ENCODE measurements at places on chromosomes 2 and 18.

- DNase-seq: no peak
These were observed 86.1 kb downstream of the SLC4A10 start for GRCh38 chr2:161710131-161710915.

DNA sequence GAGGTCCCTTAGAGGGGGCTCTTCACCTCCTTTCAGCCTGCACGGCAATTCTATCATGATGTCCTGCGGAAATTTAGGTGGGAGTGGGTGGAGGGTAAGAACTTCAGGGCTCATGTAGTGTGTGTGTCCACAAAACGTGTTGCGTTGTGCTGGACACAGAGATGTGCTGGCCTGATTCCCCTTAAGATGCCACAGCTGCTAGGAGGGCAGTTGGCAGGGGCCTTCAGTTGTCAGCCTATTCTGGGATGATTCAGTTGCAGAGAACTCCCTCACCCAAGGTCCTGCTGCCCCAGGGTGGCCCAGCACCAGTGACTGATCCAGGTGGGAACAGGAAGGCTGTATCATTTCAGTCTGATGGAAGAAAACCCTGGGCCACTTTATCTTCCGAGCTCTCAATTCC lies 1.0 kb upstream of the HJURP start:
- no peak for DNase-seq

GRCh38 chr18:55248495-55248894 lies 289.2 kb upstream of the CCDC68 start:
- DNase-seq: no peak

- DNase-seq: no peak
These were observed 369.6 kb downstream of the NCKAP5 start for GRCh38 chr2:133198678-133199077.

DNA sequence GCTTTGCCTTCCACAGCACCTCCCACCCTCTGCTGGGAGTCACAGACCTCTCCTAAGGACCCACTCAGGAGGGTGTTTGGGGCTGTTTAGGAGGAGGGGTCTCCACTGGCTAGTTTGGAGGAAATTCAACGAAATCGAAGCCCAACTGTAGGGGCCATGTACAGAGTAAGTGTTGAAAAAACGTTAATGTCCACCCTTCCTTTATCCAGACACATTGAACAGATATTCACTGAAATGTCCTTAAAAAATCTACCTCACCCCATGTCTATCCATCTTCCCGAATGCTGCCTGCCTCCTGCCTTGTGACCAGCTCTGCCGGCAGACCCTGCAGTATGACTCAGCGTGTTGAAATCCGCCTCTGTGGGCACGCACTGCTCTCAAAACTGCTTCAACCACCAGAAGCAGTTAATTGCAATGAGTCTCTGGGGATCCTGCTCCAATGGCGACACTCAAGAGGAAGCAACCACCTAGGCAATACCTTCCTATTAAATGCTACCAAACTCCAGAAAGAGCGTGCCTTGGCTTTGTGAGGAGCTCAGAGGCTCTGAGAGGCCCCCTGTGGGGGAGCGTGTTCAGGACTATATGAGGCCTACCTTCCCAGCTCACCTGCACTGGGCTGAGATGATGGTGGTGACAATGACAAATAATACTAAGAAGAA lies 61.4 kb upstream of the RTN4 start:
- DNase-seq: no peak

GRCh38 chr2:203583701-203584100 lies 48.6 kb upstream of the RAPH1 start:
- DNase-seq: no peak

DNA sequence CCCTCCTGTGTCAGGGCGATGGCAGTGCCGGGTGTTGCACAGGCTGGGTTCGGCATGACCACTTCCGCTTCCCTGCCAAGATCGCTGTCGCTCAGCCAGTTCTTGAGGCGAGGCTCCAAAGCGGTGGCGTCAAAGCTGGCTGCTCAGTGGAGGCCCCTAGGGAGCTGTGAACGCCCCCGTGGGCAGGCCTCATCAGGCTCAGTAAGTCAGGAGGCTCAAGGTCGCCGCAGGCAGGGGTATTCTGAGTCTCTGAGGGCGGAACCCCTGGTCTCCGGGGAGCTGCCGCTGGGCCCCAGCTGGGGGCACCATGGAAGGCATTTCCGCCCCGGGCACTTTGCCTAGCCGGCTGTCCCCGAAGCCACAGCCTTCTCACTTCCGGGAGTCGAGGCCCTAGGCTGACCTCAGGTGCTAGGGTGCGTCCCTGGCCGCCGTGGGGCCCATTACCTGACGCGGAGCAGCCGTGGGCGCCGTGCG lies 210.4 kb downstream of the SOCS6 start:
- DNase-seq: no peak

GRCh38 chr2:190583507-190584337 lies 49.2 kb upstream of the NEMP2 start:
- no peak for DNase-seq

- no peak for DNase-seq
These were observed at the start of gene GKN1 for GRCh38 chr2:68974251-68974650. TSS of gene GKN1 (plus strand) at chr2:68974636. CDS start at chr2:68974678, 42 bp downstream.

GRCh38 chr2:120303177-120303576 lies 42.8 kb upstream of the INHBB start:
- DNase-seq: no peak

DNA sequence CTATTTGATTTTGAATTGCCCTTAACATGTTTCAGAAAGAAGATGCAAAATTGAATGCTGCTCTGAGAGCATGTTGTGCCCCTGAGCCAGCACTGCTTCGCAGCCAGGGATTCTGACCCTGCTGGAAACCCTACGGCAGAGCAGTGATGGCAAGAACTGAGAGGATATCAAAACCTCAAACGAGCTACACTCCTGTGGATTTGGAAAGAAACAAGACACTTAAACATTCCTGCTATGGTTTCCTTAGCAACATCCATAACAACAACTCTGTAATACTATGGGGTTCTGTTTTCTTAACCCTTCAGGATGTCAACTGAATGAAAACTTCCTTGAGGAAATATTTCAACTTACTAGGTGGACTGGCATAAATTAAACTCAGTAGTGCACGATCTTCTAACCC lies 649.1 kb downstream of the NYAP2 start:
- no peak for DNase-seq

DNA sequence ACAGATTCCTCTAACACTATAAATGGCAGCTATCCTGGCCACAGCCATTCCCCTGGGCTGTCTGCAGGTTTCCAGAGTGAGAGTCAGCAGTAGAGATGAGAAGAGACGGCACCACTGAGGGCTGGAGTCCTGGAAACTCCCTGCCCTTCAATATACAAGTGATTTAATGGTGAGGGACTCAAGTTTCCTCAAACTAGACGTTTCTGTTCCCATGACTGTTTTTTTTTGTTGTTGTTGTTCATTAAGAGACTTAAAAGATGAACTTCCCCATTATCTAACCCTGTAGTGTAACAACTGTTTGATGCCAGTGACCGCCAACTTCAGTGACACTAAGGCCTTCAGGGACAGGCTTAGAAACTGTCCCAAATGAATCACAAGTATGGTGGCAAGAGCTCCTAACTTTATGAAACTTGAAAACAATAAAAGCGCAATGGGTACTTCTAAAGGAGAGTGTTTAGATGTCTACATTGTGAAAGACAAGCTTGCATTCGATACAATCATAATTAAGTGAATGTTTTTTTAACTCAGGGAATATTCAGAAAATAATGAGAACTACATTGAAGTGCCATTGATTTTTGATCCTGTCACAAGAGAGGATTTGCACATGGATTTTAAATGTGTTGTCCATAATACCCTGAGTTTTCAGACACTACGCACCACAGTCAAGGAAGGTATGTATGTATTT lies 34.0 kb downstream of the IL1R2 start:
- no peak for DNase-seq

GRCh38 chr2:26492749-26493515 lies 15.0 kb upstream of the OTOF start:
- DNase-seq: no peak

GRCh38 chr2:202237787-202238233 lies 587 bp downstream of the SUMO1 start:
- peak; percentile 2 for DNase-seq

DNA sequence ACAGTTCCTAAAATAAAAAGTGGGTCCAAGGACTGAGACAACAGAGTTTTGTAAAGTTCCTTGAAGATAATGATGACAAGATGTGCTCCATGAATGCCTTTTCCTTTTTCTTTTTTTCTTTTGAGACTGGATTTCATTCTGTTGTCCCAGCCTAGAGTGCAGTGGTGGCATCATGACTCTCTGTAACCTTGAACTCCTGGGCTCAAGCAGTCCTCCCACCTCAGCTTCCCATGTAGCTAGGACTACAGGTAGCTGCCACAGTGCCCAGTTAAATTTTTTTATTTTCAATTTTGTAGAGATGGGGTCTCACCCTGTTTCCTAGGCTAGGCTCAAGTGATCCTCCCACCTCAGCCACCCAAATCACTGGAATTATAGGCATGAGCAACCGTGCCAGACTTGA lies 16.1 kb upstream of the TTC27 start:
- DNase-seq: no peak

DNA sequence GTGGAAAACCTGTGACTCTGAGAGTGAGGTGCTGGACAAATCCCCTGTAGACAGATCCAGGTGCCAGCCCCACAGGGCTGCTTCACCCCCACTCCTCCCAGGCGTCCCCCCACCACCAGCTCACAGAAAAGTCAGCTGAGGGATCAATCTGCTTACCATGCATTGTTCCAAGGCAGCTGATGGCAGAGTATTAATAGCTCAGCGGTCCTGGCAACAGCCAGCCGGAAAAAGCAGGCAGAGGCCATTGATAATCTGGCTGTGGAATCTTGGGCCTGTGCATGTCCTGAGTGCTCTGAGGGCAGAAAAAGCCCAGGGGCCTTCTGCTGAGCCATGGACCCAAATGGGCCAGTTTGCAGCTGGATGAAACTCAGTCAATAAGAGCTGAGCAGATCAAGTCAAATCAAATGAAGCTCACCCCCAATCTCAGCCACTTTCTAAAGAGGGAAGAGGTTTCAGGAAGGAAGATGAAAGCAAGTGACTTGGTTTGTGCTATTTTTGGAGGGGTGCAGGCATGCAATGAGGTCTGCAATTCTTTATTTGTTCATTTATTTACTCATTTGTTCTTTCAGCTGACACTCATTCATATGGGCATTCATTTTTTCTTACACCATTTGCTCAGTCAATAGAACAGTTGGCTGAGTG lies 63.4 kb downstream of the GYPC start:
- DNase-seq: no peak

GRCh38 chr2:170567429-170567828 lies 147.7 kb upstream of the SP5 start:
- no peak for DNase-seq

GRCh38 chr2:143347901-143348414 lies 218.7 kb downstream of the ARHGAP15 start:
- DNase-seq: no peak

DNA sequence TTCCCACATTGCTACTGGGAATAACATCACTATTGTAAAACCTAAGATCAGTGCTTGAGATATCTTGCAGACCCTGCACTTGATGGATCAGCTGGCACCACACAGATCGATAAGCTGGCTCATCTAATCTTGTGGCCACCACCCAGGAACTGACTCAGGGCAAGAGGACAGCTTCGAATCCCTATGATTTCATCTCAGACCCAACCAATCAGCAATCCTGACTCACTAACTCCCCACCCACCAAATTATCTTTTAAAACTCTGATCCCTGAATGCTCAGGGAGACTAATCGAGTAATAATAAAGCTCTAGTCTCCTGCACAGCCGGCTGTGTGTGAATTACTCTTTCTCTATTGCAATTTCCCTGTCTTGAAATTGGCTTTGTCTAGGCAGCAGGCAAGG lies 11.3 kb upstream of the TEX44 start:
- DNase-seq: no peak

GRCh38 chr2:217794133-217794986 lies 208.4 kb downstream of the TNS1 start:
- no peak for DNase-seq

DNA sequence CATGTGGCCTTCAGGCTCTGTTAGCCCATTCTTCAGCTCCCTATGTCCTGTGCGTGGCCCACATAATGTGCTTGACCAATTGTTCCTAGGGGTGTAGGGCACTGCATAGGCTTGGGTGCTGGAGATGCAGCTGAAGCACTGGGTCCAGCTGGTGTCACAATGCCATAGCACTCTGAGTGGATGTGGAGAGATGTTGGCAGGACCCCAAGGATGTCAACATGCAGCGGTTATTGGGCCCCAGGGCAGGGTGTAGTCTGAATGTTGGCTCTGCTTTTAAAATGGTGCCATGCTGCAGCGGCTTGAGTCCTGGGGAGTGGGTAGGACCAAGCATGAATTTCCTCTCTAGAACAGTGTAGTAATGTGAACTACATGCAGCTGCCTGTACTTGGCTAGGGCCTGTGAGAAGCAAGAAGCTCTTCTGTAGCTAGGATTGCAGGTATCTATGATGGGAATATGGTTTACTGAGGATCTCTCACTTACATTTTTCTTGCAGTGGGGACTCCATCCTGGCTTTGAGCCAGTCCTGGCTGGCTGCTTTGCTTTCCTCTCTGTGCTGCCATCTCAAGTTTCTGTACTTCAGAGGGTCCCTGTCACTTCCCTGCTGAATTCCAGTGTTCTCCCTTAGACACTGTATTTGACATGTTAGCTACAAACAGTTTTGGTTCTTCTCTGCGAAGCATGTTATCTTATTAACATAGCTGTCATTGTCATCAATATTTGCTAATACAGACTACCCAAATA lies 148.4 kb downstream of the CSRNP3 start:
- no peak for DNase-seq

- no peak for DNase-seq
These were observed 45.4 kb downstream of the EXOC6B start for GRCh38 chr2:72780477-72780876.

DNA sequence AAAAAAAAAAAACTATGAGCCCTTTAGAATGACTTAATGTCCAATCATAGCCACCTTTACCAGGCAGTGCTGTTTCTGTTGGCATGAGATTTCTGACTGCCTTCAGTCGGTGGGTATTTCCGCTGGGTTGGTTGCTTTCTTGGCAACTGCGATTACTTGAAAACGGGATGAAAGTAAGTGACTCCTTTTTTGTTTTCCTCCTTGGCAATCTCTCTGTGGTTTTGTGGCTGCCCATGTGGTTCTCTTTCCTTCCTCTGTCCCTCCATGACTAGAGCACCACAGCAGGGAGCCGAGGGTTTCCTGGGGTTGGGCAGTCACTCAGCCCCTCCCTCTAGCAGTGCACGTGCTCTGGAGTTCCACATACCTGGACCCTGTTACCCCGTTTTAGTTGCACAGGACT lies 112.1 kb downstream of the KLHL29 start:
- no peak for DNase-seq

DNA sequence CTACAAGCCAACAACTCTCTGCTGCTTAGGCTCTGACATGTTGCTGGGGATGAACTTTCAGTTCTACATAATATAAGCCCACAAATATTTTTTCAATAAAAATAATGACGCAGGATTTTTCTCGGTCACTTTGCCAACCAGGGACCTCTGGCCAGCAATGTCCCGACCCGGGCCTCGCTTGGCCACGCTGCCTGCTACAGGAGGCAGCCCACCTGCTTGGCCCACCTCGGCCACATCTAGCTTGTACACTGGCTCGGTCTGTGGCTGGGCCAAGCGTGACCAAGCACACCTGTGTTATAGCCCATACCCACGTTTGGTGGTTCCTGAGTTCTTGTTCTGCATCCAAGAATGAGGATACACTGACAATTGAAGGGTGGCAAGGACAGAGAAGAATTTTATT lies 773.5 kb downstream of the CPS1 start:
- no peak for DNase-seq

GRCh38 chr18:28875059-28875458 lies 698.1 kb upstream of the CDH2 start:
- no peak for DNase-seq

GRCh38 chr2:240245706-240246105 lies 105.2 kb upstream of the OTOS start:
- DNase-seq: no peak

Measured in stimulated activated CD8-positive, alpha-beta memory T cell treated with anti-CD3 and anti-CD28 coated beads, Interleukin-4, amount 100 ng/mL, for 1 hour (primary cell).